Brain (organoid and tissue), 16 donors: ENCODE measurements at places on chromosomes 3 and 15.

GRCh38 chr3:41662288-41662687 lies 299.6 kb downstream of the ULK4 start:
- DNase-seq: no peak

DNA sequence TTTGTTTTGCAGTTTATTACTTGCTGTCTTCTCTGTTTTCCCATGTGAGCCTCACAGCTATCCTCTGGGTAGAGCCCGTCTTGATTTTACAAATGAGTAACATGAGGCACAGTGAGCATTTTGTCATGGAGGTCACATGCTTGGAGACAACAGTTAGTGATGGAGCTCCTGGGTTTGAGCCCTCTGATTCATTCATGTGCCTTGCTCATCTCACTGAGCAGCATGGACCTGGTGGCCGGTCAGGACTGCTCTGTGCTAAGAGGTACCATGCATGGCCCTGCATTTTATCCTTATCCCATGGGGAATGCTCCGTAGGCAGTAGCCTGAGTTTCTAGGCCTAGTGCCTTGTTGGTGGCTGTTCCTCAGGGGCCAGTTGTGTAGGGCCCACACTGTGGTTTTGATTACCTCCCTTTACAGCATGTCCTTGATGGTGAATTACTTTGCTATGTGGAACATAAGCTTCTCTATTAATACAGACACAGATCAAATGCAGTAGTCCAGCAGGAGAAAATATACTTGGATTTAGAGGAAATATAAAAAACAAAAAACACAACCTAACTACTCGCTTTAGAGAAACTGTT lies 35.6 kb downstream of the MAP2K5 start:
- no peak for DNase-seq

GRCh38 chr3:172103724-172104123 lies 64.3 kb downstream of the FNDC3B start:
- peak; percentile 16 for DNase-seq

- no peak for DNase-seq
Measured at GRCh38 chr3:50100956-50101845, 12.5 kb downstream of the RBM5 start.

GRCh38 chr3:36972163-36972562 lies 20.8 kb downstream of the EPM2AIP1 start:
- no peak for DNase-seq
